Muscle of back (tissue), 13 donors: ENCODE measurements at places on chromosomes 7 and 10. TPM values are rescaled to one million over a fixed set of nuclear protein-coding genes. Genes with fewer than 3 reads are reported as not detected.

CAV1 gene
- polyA plus RNA-seq = 261 TPM

CLRN3 gene
- not detected for polyA plus RNA-seq

PRSS37 gene
- polyA plus RNA-seq = not detected

GRB10 gene
- 19.3 TPM for polyA plus RNA-seq

DNA sequence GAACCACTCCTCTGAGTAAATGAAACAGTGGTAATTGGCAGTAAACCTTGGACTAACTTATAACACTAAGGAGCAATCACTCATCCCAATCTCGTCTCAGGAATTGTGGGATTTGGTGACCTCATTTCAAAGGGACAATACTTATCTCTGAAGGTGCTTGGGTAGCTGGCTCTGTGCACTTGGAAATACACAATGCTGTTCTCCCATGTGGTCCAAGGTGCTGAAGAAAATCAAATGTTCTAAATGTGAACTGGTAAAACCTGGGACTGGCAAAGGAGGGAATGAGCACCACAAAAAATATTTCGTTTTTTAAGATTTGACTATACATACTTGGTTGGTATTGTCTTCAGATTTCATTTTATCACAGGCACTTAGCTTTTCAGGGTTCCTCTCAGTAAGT, 1193.0 kb downstream of the SORCS1 start:
- DNase-seq = no peak

GRCh38 chr10:93083743-93084539, 10.2 kb downstream of the CYP26A1 start:
- no peak for DNase-seq

- no peak for DNase-seq
Measured at GRCh38 chr10:43094085-43094484, 17.2 kb downstream of the RET start.

DNA sequence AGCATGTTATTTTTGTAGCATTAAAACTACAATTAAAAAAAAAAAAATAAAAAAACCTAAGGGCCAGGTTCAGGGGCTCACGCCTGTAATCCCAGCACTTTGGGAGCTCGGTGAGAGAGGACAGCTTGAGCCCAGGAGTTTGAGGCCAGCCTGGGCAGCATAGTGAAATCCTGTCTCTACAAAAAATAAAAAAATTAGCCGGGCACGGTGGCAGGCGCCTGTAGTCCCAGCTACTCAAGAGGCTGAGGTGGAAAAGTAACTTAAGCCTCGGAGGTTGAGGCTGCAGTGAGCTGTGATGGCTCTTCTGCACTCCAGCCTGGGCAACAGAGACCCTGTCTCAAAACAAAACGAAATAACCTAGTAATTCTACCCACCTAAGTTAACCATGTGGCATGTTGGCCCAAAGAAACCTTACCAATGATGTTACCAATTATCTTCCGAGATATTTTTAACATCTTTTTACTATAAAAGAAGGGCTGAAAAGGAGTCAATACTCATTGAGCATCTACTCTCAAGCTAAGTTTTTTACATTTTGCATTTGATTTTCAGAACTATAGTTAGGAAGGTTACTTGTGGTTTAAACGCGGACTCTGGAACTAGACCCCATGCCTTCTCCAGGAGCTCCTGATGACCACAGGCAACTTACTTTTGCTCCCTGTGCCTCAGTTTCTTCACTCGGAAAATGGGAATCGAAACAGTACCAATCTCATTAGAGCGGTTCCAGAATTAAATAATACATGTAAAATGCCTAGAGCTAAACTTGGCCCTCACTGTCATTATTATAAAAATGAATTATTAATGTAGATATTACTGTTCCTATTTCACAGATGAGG, 1.4 kb downstream of the ITGB1 start:
- DNase-seq = no peak

- DNase-seq = peak; percentile 86
Measured at GRCh38 chr7:150368096-150368883, at the start of gene REPIN1. REPIN1 (plus strand) TSS chr7:150368822; CDS start chr7:150369712, 890 bp downstream.

- DNase-seq = no peak
Measured at GRCh38 chr10:133013463-133013862, 71.1 kb upstream of the CFAP46 start.

GRCh38 chr7:80330434-80330833, 181.4 kb downstream of the GNAT3 start:
- DNase-seq = no peak

DNA sequence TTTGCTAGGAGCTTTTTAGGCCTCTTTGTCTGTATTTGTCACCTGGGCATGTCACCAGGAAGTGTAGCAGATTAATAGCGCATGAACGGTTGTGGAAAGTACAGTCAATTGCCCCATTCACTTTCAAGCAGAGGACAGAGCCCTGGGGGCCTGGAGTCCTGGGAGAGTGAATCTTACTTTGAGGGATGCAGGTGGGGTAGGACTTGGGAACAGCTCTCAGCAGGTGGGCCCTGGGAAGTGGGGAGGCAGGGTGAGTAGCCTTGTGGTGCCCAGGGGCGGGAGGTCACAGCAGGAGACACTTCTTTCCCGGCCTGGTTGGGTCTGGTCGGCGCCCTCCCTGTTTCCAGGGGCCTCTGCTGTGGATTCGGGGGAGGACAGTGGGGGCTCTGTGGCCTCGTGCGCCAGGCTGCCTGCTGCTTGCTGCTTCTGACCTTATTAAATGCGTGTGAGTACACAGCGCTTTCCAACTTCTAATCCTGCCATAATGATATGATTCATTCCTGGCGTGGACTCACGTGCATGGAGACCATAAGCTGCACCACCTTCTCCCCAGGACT, 51.6 kb upstream of the AQP1 start:
- DNase-seq = no peak

DNA sequence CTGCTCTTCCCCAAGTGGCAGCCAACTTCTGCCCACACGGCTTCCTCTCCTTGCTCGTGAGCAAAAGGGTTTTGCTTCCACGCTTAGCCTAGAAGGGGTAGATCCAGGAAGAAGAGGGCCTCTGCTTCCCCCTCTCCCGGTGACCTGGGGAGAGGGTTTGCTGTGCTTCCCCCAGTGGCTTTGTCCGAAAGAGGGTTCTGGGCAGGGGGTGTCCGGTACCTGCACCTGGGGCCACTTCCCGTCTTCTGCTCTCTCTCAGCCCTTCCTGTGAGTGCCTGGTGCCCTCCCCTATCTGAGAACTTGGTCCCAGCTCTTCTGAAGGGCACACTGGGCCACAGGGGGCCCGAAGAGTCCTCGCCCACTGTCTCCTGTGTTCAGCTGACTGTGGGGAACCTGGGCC, 11.3 kb downstream of the JAKMIP3 start:
- no peak for DNase-seq

- no peak for DNase-seq
Measured at GRCh38 chr7:79293655-79294142, 159.8 kb downstream of the MAGI2 start.

DNA sequence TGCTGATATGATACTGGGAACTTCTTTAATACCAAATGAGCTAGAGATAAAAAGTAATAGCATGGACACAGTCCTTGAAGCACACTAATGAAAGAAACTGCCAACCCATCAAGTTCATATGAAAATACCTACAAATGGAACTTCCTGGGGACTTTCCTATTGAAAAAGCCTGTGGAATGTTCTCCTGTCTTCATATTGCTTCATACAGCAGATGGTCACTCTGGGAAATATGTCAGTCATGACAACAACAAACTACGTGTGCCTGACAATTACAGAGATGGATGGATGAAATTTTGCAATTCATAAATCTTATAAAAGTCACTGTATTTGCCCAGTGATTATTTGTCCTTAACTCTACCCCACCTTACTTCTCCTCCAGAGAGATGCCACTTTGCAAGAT, 106.6 kb upstream of the COL1A2 start:
- no peak for DNase-seq

- peak; percentile 80 for DNase-seq
Measured at GRCh38 chr7:11212080-11212711, 238.5 kb downstream of the PHF14 start.

DNA sequence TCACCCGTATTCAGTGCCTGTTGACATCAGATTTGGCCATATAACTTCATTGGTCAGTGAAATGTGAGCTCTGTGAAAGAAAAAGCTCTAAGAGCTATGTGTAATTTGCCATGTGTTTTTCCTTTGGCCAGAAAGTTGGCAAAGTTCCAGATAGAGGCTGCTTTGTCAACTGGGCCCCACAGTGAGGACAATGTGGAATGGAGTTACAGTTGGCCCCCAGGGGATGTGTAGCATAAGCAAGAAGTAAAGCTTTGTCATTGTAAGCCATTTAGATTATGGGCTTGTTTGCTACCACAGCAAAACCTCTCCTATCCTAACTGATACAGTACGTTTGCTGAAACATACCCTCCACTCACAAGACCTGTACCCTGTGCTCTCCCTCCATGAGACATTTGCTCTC, 119.1 kb upstream of the HABP2 start:
- DNase-seq = peak; percentile 29

DNA sequence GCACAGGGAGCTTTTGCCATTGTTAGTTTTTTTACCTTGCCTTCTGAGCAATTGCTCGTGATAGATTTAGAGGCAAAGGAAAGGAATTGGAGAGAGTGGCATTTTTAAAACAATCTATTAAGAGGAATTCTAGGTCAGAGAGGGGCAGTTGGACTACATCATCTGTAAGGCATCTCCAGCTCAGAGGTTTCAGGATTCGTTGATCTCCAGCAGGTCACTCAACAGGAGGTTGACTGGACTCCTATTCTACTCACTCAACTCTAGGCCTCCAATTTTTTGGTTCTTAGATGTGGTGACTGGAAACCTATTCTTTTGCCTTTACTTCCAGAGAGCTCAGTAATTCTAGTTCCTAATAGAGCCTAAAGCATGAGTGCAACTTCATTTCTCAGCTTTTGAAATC, 42.8 kb downstream of the TBXAS1 start:
- DNase-seq = no peak

- DNase-seq = no peak
Measured at GRCh38 chr10:103224133-103224532, 21.6 kb upstream of the RPEL1 start.

- DNase-seq = no peak
Measured at GRCh38 chr10:45151467-45152214, 150.9 kb downstream of the ZNF22 start.

DNA sequence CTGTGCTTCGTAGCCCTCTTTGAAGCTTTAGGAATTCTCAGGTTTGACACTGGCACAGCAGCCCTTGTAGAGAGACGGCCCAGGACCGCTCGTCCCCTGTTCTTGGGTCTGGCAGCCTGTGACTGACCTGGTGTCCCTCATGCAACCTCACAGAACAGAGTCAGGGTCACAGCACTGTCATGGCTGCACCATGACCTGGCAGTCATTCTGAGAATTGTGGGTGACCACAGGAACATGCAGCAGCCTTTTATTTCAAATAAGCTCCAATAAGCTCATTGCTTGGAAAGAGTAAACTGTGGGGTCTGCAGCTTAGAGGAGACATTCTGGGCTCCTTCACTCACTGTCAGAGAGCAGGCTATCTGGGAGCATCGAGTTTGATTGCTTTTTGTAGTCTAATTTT, 42.5 kb downstream of the MYO1G start:
- DNase-seq = no peak

DNA sequence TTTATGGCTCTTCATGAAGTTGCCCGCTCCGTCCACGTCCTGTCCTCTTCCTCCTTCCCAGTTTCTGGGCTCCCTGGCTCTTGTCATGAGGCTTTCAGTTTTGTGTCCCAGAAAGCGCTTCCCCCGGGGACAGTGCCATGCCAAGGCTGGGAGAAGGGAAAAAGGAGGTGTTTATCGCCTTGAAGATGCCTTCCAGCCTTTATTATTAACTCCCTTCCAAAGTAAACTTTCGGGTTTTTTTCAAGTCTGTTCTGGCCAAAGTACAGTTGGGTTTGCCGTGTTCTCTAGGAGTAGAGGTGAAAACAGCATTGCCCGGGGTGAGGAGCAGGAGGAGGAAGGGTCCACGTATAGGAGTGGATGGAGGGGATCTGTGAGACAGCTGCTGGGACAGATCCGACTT, 117.2 kb downstream of the CUX1 start:
- no peak for DNase-seq

- no peak for DNase-seq
Measured at GRCh38 chr7:4633012-4633411, 49.1 kb upstream of the FOXK1 start.

GRCh38 chr10:70584909-70585544, 17.5 kb downstream of the PRF1 start:
- peak; percentile 58 for DNase-seq

- DNase-seq = peak; percentile 79
Measured at GRCh38 chr10:15748126-15748525, 28.4 kb upstream of the ITGA8 start.

GRCh38 chr7:51310131-51310583, 6.5 kb downstream of the COBL start:
- DNase-seq = no peak

DNA sequence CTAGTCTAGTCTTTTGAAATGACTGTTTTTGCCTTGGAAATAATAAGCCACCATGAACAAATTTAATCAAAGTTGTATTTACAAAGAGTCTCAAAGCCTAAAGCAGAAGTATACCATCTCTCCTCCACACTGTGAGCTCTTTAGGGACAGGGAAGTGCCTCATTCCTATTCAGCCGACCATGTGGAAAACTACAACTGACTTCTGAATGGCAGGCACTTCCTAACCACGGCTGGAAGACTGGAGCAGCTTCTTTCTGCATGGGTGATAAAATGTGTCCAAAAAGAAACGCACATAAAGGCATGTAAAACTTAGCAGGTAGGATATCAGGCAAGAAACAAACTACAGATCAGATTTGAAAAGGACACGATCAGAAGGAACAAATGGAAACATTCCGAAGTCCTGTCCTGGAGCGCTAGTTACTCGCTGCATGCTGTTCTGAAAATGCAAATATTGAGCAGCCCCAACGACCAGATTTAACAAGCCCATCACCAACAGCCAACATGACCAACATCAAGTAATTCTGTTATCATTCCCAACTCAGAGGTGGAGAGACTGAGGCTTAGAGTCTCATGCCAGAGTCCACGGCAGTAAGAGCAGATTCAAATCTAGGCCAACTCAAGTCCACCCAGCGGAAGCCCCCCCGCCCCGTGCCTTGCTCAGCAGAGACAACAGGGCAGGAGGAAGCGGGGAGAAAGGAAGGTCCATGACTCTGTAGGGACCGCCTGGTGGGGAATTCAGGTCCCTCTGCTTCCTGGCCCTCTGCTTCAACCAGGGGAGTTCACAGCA, 26.5 kb downstream of the CTBP2 start:
- DNase-seq = no peak
